ENCODE measurements at places on chromosomes 7 and 10.

- no peak for DNase-seq
Measured at GRCh38 chr7:151138153-151138851, 29.2 kb downstream of the GBX1 start.

DNA sequence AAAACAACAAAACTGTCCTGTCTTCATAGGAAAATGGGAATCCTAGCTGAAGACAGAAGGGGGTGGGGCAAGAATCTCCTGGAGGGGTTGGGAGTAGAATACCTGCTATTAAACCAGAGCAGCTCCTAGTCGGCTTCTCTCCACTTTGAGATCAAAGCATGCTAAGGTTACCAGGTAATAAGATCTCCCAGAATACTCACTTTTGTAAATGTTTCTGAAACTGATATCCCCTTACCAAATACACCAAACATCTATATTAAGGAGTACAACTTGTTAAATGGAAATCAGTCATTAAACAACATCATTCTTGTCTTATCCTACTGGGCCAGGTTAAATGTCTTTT is 29.5 kb upstream of the DAGLB start:
- no peak for DNase-seq

- DNase-seq = no peak
Measured at GRCh38 chr10:70456164-70456563, 14.7 kb upstream of the NODAL start.

GRCh38 chr7:116955340-116955739 is 2.0 kb downstream of the ST7 start:
- no peak for DNase-seq

- peak; percentile 44 for DNase-seq
Measured at GRCh38 chr7:64098-64915, 128.1 kb upstream of the FAM20C start.

DNA sequence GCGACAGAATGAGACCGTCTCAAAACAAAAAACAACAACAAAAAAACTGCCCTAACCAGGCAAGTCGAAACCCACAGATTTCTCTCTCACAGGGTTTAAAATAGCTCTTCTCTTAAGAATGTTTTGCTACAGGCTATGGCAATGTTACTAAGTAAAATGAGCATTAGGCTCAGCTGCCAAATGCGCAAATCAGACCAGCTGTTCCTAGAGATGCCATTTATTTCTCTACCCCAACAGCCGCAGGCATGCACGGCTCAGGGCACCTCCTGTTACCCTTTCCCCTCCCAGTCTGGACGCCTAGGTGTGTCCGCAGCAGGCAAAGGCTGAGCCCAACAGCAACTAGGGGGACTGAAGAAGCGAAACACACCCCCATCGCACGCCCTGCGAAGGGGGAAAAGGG is 168.3 kb upstream of the MBL2 start:
- DNase-seq = no peak

- no peak for DNase-seq
Measured at GRCh38 chr10:24463611-24464426, 254.9 kb downstream of the KIAA1217 start.

DNA sequence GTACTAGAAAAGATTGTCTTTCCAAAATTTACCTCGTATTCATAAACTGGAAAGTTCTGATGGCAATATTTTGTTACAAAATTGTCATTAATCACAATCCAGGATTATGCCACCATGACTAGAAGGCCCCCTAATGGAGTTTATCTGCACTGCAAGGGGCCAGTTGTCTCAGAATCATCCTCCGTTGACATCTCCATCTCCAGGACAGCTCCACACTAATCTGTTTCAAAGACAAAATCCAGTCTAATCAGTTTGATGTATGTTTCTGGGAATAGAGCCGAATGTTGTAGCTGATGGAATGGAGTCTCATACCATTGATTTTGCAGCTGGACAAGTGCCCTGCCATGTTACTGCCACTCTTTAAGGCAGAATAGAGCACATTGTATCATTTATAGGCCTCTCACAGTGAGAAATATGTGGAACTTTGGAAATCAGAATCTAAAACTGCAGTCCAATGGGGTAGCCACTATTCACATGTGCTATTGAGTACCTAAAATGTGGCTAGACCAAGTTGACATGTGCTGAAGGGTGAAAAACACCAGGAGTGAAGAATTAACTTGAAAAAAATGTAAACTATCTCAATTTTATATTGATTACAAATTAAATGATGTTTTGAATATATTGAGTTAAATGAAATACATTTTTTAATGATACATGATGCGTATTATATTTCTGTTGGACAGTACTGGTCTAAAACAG is 38.3 kb upstream of the TOMM7 start:
- peak; percentile 41 for DNase-seq

DNA sequence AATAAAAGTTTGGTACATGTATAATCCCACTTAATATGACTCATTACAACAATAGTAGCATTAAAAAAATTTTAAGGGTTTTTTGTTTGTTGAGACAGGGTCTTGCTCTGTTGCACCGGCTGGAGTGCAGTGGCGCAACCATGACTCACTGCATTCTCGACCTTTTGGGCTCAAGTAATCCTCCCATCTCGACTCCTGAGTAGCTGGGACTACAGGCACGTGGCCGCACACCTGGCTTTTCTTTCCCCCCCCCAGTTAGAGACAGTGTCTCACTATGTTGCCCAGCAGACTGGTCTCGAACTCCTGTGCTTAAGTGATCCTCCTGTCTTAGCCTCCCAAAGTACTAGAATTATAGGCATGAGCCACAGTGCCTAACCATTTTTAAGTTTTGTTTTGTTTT is 40.7 kb downstream of the KMT2C start:
- no peak for DNase-seq

GRCh38 chr10:62861507-62861906 is 45.3 kb upstream of the EGR2 start:
- no peak for DNase-seq

GRCh38 chr10:1328161-1328823 is 272.1 kb downstream of the WDR37 start:
- no peak for DNase-seq

DNA sequence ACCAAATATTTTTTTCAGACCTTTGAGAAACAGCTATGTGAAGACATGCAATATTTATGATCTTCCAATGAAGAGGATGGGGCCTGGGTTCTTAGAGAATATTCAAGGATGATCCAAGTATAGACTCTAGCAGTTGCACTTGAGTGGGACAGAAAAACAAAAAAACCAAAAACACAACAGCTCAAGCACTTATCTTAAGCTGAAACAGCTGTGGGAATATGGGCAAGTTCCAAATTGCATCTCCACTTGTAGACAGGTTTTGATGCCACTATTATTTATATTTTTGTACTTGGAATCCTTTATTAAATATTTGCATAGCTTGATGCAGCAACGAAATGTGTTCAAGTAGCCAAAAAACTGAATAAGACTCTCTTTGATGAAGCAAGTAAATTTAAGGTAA is 2.2 kb upstream of the PDK4 start:
- DNase-seq = no peak

DNA sequence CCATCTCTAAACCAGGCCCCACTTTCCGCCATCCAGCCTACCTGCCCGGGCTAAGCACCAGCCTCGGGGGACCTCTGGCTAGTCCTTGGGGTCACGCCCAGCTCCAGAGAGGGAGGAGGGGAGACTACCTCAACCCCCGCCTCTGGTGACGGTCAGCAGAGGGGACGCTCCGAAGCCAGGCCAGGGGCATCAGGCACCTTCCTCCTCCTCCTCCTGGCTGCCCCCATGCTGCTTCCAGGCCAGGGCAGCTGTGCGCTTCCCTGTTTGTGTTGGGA is 4.0 kb upstream of the SMARCD3 start:
- no peak for DNase-seq

DNA sequence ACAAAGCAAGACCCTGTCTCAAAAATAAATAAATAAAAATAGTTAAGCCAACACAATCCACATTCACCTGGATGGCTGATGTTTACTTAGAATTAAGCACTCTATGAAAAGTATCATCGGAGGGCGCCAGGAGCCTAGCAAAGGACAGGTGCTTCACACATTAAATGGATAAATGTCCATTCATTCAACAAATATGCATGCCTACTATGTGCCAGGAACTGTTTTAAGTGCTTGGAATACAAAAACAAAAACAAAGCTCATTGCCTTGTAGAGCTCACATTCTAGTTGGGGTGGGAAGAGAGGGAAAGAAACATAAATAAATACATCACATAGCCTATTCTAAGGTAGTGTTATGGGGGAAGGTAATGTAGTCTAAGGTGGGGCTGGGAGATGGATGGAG is 4.1 kb downstream of the BAIAP2L1 start:
- DNase-seq = no peak

GRCh38 chr7:112357136-112357535 is 93.1 kb upstream of the IFRD1 start:
- no peak for DNase-seq

GRCh38 chr10:74851831-74852230 is 25.4 kb downstream of the KAT6B start:
- DNase-seq = no peak

DNA sequence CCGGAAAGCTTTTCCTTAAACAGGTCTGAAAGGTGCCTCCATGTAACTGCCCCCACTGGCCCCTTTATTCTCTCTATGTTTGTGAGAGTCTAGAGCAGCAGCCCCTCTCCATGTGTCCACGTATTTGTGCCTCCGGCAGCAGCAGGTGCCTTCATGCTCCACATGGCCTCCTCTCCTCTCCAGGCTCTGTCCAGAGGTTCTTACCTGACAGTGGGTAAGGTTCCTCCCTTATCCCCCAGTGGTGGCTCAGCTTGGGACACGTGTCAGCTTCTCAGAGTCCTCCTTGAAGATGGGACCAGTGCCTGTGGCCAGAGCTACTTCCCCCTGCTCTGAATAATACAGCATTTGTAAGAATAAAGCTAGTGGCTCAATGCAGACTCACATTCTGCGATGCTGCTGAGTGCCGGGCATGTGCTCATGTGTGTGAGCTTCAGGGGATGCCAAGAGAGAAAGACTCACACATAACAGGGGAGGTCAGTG is 7.9 kb downstream of the CALML3 start:
- no peak for DNase-seq

DNA sequence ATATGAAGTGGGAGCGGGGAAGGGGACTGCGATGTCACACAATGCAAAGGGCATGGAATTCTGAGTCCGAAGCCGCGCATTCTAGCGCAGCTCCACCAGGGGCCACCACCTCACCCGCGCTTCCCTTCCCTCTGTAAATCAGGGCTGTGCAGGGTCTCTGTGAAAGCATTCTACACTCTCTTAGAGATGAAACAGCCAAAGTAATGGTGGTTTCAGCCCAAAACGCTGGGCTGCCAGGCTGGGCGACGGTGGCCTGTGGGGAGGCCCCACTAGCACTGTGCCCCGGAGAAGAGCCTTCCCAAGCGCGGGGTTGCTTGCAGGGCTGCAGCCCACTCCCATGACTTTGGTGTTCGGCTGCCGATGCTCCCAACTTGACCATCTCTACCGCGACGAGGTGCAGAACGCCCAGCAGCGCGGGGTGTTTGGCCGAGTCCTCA is 11.4 kb downstream of the ATG9B start:
- DNase-seq = peak; percentile 67

DNA sequence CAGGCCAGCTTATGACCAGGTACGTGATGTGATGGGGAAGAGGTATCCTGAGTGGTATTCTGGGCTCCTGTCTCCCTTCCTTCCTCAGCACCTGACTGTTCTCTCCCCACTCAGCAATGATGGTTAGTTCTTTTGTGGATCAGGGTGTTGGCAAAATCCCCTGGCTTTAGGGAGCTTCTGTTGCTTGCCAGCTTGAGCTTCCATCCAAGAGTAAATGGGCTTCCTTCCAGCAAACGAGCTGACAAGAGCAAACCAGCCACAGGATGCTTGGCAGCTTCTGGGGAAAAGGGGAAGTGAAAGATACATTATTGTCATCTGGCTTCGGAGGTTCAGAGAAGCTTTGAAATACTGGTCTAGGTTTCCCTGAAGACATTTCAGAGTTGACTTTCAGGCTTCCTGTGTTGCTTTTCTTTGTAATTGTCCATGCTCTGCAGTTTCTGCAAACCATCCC is 5.2 kb downstream of the DUSP5 start:
- no peak for DNase-seq

DNA sequence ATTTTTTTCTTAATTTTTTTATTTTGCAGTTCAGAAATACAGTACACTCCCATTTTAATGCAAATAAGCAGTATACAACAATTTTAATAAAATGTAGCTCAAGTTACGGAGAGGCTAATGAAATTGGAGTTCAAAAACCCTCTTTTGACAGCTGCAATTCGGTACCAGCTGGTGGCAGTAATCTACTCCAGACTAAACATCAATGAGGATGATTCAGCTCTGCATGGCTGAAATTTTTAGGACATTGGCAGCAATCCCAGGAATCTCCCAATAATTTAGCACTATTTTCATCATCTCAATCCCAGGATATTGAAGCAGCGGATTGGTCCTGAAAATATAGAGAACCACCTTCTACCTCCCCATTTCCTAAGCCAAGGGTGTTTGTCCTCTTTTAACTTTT is 278.8 kb downstream of the CACNA2D1 start:
- DNase-seq = no peak

- DNase-seq = no peak
Measured at GRCh38 chr10:86371691-86372090, 5.1 kb upstream of the GRID1 start.

- no peak for DNase-seq
Measured at GRCh38 chr7:114554781-114555537, 140.3 kb downstream of the FOXP2 start.

GRCh38 chr10:52191049-52191448 is 123.0 kb upstream of the DKK1 start:
- DNase-seq = no peak

GRCh38 chr7:22647451-22648257 is 79.3 kb upstream of the IL6 start:
- DNase-seq = no peak

GRCh38 chr7:139731802-139732470 is 45.9 kb downstream of the HIPK2 start:
- DNase-seq = no peak

DNA sequence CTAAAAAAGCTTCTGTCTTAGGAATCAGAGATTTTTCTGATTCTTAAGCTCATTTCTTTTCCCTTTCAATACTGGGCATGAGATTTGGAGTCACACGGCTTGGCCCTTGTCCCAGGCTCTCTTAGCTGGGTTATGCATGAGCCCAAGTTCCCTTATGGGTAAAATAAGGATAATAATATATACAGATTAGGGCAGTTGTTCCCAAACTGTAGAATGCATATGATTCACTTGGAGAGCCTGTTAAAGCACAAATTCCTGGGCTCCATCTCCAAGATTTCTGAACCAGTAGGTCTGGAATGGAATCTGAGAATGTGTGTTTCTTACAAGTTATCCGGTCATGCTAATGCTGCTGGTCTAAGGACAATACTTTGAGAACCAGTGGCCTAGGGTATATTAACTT is 154.0 kb downstream of the REEP3 start:
- DNase-seq = no peak

GRCh38 chr7:150968734-150969372 is 9.3 kb downstream of the KCNH2 start:
- DNase-seq = no peak
